Suppressor macrophage treated with lipopolysaccharide for 1 hour (primary cell): ENCODE measurements at places on chromosomes 4 and X.

DNA sequence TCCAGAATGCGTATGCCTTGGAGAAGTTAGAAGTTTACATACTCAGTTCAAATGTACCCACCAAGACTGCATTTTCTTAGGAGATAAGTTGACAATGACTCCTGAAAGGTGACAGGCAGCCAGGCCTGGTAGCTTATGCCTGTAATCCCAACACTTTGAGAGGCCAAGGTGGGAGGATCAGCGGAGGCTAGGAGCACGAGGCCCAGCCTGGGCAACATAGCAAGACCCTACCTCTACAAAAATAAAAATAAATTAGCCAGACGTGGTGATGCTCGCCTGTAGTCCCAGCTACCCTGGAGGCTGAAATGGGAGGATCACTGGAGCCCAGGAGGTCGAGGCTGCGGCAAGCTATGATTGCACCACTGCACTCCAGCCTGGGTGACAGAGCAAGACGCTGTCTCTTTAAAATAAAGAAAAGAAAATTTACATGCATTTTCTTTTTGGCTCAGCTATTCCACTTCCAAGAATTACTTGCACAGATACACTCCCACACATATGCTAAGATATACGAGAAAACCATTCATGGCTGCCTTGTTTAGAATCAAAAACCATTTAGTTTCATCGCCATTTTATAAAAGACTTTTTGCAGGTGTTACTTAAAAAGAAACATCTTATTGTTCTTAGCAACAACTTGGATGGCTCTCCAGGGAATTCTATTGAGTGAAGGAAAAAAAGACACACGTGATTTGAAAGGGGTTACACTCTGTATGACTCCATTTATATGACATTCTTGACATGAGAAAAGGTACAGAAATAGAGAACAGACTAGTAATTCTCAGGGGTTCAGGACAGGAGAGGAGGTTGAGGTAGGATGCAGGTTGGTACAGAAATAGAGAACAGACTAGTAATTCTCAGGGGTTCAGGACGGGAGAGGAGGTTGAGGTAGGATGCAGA is 66.3 kb downstream of the DHRSX start:
- DNase-seq, result no peak

- no peak for DNase-seq
Observed at GRCh38 chr4:98466868-98467599, 191.4 kb downstream of the TSPAN5 start.

DNA sequence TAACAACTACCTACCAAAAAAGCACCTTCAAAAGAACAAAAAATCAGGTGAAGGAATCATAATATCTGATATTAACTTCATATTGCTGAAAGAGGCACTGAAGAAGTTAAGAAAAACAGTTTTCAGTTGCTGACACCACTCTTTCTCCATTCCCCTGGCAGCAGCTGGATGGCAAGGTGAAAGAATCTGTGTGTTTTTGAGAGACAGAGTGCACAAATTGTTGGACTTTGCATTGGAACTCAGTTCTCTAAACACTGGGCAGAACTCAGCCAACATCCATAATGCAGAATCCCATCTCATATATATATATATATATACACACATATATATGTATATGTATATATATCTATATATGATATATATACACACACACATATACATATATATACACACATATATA is 408.3 kb upstream of the MAGEC2 start:
- no peak for DNase-seq

DNA sequence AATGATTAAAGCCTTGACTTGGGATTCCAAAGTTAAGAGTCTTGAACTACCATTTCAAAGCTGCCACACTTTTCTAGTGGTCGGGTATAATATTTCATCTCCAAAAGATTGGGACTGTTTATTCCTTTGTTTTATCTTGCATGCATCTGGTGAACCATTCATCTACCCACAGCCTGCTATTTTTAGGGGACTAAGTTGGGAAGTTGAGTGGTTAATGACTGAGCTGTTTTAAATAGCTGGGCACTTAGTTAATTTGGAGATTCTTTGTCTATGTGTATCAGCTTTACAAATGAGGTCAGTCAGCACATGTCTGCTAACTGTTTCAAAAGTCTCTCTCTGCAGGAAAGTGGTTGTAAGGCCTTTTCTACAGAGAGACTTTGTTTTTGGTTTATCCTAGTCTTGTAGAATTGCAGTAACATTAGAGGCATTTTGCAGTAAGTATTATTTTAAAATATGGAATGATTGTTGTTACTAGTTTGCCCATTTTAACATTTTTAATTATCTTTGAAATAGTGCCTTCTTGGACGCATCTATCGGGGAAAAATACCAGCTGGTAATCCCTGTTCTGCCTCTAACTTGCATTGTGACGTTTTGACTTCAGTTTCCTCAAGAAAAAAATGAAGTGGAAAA is 8.2 kb downstream of the BMP2K start:
- peak; percentile 17 for DNase-seq

- DNase-seq, result no peak
Observed at GRCh38 chrX:42602136-42602535, 175.8 kb downstream of the PPP1R2C start.

GRCh38 chr4:155569960-155570515 is 96.6 kb upstream of the GUCY1A1 start:
- DNase-seq, result no peak
